ENCODE measurements at places on chromosomes 1 and 21. TPM values are rescaled to one million over a fixed set of nuclear protein-coding genes. Genes with fewer than 3 reads are reported as not detected.

ZMYM4 gene
- 54.2 TPM for total RNA-seq

CD53 gene
- total RNA-seq, result not detected

RIMS3 gene
- total RNA-seq, result 26.0 TPM

LCE6A gene
- not detected for total RNA-seq

FCGR1A gene
- total RNA-seq, result not detected

TRAF3IP3 gene
- not detected for total RNA-seq

MAP1LC3C gene
- total RNA-seq, result 0.65 TPM

ST6GALNAC3 gene
- 1.6 TPM for total RNA-seq

TMEM200B gene
- total RNA-seq, result 15.4 TPM

HFM1 gene
- total RNA-seq, result 0.46 TPM

TIE1 gene
- total RNA-seq, result not detected

BATF3 gene
- 3.7 TPM for total RNA-seq

KLHL21 gene
- 38.3 TPM for total RNA-seq

HSD3B1 gene
- total RNA-seq, result not detected

ANKRD45 gene
- total RNA-seq, result not detected

HS2ST1 gene
- 26.7 TPM for total RNA-seq

GJA5 gene
- total RNA-seq, result not detected

ITGB3BP gene
- 15.6 TPM for total RNA-seq

AXDND1 gene
- total RNA-seq, result 0.20 TPM

HLX gene
- total RNA-seq, result 0.62 TPM

KCNJ15 gene
- 0.80 TPM for total RNA-seq

KRTAP21-2 gene
- not detected for total RNA-seq

LRRC3 gene
- 3.3 TPM for total RNA-seq

MROH9 gene
- total RNA-seq, result not detected

LRRC53 gene
- total RNA-seq, result not detected

EDN2 gene
- 0.38 TPM for total RNA-seq

ATP1A2 gene
- total RNA-seq, result 2.9 TPM

DR1 gene
- 65.3 TPM for total RNA-seq

NRAS gene
- 33.9 TPM for total RNA-seq

CYP4A22 gene
- total RNA-seq, result not detected

OR2T11 gene
- total RNA-seq, result not detected

MTARC2 gene
- total RNA-seq, result 21.3 TPM

OR2T35 gene
- total RNA-seq, result not detected

LAMB3 gene
- total RNA-seq, result 5.5 TPM

IKBKE gene
- total RNA-seq, result 10.5 TPM

EVA1C gene
- 1.5 TPM for total RNA-seq

SYTL1 gene
- total RNA-seq, result 0.82 TPM

MYBPH gene
- not detected for total RNA-seq

CELA2B gene
- not detected for total RNA-seq

CLCA4 gene
- total RNA-seq, result not detected

CHD5 gene
- 0.23 TPM for total RNA-seq

NR1I3 gene
- not detected for total RNA-seq

SPRR1B gene
- not detected for total RNA-seq

LEPROT gene
- total RNA-seq, result 121 TPM

SLAMF9 gene
- not detected for total RNA-seq

SORT1 gene
- 107 TPM for total RNA-seq

EVI5 gene
- total RNA-seq, result 66.8 TPM

RUNX3 gene
- total RNA-seq, result 1.8 TPM

FMO5 gene
- total RNA-seq, result 1.8 TPM

TP73 gene
- total RNA-seq, result 0.58 TPM

PLD5 gene
- not detected for total RNA-seq

PCSK9 gene
- total RNA-seq, result 0.41 TPM

NUP210L gene
- total RNA-seq, result 0.19 TPM

RPTN gene
- total RNA-seq, result not detected

CHIA gene
- not detected for total RNA-seq

Data from chondrocyte (in vitro differentiated cells).